Forelimb muscle (tissue), 1 donor: ENCODE measurements at places on chromosomes 1 and 21.

- DNase-seq, result no peak
Observed at GRCh38 chr1:109298666-109299557, 7.9 kb downstream of the MYBPHL start.

GRCh38 chr1:42403880-42404400, 23.3 kb downstream of the RIMKLA start:
- no peak for DNase-seq

GRCh38 chr1:5596651-5597050, 395.6 kb downstream of the NPHP4 start:
- DNase-seq, result no peak

DNA sequence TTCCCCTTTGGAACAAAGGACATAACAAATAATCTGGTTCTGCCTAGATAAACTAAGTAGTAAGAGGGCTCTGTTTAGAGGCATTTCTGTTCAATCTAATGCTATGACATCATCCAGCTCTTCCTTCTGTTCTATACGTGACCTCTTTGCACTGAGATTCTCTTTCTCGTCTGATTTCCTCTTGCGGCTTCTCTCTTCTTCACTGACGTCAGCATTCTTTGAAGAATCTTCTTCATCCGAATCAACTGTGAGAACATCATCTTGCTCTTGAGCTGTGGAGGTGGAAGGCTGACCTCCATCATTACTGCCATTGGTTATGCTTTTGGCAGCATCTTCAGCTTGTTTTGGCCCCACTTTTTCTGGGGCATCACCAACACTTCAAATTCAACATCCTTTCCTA, 130.4 kb downstream of the HS2ST1 start:
- no peak for DNase-seq

GRCh38 chr1:232709386-232709785, 79.5 kb upstream of the SIPA1L2 start:
- no peak for DNase-seq

DNA sequence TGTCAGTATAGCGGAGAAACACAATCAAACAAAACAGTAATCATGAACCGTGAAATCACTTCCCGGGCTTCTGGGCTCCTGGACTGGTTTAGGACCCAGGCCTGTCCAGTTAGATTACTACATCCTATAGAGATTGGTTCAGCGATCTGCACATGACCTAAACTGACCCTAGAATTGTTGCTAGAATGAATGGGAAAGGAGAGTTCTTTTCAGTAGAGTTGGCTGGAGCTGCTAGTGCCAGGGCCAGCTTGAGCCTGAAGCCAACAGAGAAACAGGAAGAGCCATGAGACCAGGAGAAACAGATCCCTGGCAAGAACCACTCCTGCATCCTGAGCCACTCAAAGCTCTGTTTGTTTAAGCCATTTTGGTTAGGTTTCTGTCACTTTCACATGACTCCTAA, 474.3 kb upstream of the C1orf87 start:
- no peak for DNase-seq

DNA sequence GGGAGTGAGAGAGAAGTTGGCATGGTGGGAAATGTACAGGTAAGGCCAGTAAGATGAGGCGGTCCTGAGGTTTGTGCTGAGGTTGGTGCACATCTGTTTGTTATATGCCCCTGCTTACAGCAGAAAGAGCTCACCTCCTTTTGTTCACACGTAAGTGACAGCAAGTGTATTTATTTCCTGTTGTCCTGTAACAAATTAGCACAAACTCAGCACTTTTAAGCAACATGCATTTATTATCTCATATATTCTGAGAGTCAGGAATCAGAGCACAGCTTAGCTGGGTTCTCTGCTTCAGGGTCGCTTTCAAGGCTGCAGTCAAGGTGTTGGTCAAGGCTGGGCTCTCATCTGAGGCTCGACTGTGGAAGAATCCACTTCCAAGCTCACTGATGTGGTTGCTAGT, 45.8 kb downstream of the TENT5C start:
- DNase-seq, result no peak

DNA sequence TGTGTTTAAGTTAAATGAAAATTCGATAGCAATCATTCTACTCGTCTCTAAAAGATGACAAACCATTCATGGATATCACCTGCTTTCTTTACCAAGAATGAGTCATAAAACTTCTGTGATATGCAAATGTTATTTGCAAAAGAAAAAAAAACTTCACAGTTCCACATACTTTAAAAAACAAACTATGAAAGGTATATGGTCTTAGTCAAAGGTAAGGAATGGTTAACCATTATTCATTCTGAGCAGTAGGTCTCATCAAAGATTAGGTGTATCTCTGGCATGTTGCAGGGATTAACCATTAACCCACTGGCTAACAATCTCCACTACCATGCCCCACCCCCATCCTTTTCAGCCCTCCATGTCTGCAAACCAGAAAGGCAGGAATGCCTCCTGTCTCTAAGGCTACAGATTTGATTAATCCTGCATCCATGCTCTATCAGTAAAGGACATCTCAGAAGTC, 44.4 kb downstream of the PTPN14 start:
- no peak for DNase-seq

DNA sequence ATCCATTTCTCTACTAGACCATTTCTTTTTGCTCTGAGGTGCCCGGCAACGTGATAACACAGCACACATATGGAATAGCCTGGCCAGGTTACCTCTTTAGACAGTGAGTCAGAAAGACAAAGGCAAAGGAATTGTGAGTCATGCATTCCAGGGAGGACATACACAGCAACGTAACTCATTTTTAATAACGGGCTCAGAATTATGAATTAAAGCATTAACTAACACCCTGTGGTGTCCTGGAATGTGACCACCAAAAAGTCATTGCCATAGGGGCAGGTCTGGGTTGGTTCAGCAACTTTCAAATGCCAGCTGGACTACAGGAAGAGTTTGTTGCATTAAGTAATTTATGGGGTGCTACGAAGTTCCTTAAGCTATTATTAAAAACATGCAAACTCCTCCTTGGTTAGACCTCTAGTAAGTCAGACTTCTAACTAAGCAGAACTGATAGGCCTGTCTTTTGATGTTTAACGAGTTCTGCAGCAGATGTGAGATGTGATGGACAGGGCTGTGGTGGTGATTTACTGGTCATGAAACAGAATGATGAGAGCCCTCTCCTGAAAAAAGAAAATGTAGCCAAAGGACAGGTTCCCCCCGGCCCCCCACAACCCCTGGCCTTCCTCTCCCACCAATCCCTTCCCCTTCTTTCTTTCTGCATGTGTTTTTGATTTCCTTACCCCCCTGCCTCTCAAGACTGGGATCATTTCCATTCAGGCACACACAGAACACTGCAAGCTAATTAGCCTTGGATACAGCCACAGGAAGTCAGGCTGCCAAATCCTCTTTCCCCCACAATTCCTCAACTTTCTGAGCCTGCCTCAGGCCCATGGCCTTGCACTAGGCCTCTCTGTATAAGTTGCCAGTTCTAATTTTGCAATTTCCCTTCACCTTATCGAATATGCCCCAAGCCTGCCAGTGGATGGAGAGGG, 88.9 kb upstream of the HAO2 start:
- peak; percentile 70 for DNase-seq

GRCh38 chr1:149997585-149998262, 12.8 kb downstream of the OTUD7B start:
- DNase-seq, result no peak

DNA sequence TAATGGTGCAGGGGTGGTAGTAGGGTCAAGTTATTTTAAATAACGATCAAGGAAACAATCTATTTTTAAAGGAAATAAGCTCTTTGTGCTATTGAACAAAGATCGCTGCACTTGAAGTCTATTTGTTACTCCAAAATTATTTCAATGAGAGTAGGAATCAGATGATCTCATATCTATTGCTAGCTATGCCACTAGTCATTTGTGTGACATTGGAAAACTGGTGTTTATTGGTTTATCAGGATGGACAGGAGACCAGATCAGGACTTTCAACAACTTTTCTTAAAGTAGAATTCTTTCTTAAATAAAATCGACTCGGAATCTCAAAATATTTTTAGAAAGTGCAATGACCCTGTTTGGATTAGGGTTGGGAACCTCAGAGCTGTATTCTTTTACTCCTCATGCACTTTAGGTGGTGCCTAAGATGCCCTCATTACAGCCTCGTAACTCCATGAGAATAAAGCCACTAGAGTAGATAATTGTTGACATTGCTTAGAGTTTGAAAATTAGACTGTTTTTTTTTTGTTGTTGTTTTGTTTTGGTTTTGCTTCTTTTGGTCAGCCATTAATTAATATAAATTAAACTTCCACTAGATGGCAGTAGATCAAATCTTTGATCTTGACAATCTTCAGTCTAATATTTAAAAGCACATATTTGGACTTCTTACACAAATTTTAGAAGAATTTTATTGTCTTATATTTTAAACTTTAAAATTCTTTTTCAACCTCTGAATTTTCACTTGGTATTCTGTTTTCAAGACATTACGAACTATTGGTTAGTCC, 352.4 kb downstream of the USP25 start:
- no peak for DNase-seq

GRCh38 chr1:41492341-41492848, 7.9 kb upstream of the EDN2 start:
- no peak for DNase-seq

DNA sequence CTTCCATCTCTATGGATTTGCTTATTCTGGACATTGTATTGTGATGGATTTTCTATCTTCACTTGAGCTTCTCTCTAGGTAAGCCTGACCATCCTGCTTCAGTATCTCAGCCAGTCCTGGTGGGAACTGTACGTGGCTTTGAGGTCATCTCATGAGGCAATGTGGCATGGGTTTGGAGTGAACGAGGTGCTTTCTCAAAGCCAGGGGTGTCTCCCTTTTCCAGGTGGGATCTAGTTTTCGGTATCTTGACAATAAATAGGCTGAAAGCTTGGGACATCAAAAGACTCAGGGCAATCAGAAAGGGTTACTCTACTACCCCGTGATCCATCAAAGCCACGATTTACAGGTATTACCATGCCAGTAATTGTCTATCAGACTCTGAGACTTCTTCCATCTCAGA, 40.8 kb downstream of the AZIN2 start:
- DNase-seq, result no peak

GRCh38 chr1:17630986-17631385, 91.5 kb downstream of the ARHGEF10L start:
- no peak for DNase-seq

DNA sequence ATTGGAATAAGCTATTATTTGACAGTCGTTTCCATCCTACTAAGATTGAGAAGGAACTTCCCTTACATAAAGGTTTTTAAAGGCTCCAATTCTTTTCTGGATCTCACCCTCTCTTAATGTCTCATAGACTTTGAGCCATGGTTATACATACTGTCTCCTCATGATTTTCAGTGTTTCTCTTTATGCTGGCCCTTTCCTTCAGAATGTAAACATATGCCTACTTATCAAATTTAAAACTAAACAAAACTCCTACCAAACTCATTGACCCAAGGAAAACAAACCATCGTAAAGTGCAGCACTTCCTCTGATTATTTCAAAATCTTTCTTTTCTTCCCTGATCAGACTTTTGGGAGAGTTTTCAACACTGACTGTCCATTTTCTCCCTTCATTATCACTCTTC, 163.4 kb upstream of the DPYD start:
- no peak for DNase-seq

GRCh38 chr1:54716299-54717047, 812 bp downstream of the TTC4 start:
- no peak for DNase-seq

- DNase-seq, result no peak
Observed at GRCh38 chr1:202624781-202625108, 85.5 kb downstream of the SYT2 start.

- no peak for DNase-seq
Observed at GRCh38 chr1:109625601-109626560, 6.2 kb downstream of the AMPD2 start.

DNA sequence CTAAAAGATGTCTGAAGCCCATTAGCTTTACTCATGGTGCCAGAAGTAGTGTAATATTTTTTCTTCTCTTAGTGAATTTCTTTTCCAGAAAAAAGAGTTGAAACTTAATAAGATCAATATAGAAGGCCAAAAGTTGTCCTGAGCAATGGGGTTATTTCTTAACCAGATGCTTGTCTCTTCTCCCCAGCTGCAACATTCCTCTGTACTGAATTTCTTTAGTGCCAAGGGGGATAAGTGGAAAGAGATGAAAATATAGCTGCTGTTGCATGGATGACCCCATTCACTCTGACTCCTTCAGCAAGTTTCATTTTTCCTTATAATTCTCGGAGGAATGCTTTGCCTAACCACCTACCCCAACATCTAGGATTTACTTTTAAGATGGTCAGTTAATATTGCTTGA, 675.0 kb downstream of the USP25 start:
- peak; percentile 65 for DNase-seq
